T-helper 1 cell treated with Interleukin-12 subunit alpha and Interleukin-12 subunit beta and Interleukin-4 antibody, amounts not matched to agents 30 ng/mL and 1 ng/mL, for 36 hours (primary cell): ENCODE measurements at places on chromosomes 12 and 14. TPM values are rescaled to one million over a fixed set of nuclear protein-coding genes. Genes with fewer than 3 reads are reported as not detected.

The TMEM132D gene
- not detected in 2 replicates for total RNA-seq

The TMEM229B gene
- 23.3 and 25.6 TPM in 2 replicates for total RNA-seq

The FGF6 gene
- total RNA-seq, result not detected in 2 replicates

The FIGNL2 gene
- 0.15 TPM in 2 replicates for total RNA-seq

The CCND2 gene
- total RNA-seq, result 821 and 827 TPM in 2 replicates

The TGM1 gene
- 6.4 and 6.7 TPM in 2 replicates for total RNA-seq

The NEK9 gene
- total RNA-seq, result 81.3 and 83.5 TPM in 2 replicates

The SPSB2 gene
- total RNA-seq, result 15.8 and 18.2 TPM in 2 replicates
